ENCODE measurements at places on chromosomes 3 and 15. TPM values are rescaled to one million over a fixed set of nuclear protein-coding genes. Genes with fewer than 3 reads are reported as not detected.

PPIP5K1 gene
- total RNA-seq: 4.6 TPM

CLDN1 gene
- total RNA-seq: 9.5 TPM

PLA2G4B gene
- 1.9 TPM for total RNA-seq

GRCh38 chr15:31297575-31298456 is 28.8 kb upstream of the KLF13 start:
- peak overlapping the region; percentile 62 for H3K27ac ChIP-seq
- no peaks in the 10 kb centered on the region for H3K27me3 ChIP-seq
- DNase-seq: no peak
- no peaks in the 10 kb centered on the region for H3K36me3 ChIP-seq
- H3K4me1 ChIP-seq: peaks cover 54% of the 10 kb centered on the region

DNA sequence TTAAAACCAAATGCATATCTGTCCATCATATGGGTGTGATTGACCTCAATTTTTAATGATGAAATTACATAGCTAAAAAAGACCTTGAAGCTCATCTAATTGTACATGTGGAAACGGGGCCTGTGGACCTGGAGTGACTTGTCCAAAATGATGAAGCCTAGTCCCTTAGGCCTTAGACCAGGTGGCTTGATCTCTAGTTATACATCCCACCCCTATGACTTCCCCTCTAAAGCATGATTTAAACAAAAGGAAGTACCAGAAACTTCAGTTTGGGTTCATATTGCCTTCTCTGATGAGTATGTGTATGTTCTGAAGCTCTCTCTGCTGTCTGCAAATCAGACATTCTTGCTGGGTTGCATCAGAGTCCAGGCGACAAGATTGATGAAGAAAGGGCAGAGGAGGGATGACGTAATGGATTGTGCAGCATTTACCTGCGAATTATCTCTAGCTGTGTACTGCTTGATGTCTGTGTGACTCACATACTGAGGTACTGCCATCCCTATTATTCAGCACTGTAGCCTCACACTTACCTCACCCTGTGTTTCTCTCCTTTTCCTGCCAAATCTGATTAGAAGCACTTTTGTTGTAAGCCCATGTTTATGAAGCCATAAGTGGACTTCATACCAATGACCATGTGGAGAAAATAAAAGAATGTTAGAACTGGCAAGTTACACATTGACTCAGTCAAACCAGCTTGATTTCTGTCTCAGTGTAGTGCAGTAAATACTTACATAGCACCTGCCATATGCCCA is 111.5 kb downstream of the FILIP1L start:
- no peak overlapping the region for H3K4me3 ChIP-seq
- H3K36me3 ChIP-seq: no peaks in the 10 kb centered on the region
- H3K27ac ChIP-seq: peak overlapping the region; percentile 9
